Occipital lobe (tissue), 3 donors: ENCODE measurements at places on chromosomes 11 and 22.

DNA sequence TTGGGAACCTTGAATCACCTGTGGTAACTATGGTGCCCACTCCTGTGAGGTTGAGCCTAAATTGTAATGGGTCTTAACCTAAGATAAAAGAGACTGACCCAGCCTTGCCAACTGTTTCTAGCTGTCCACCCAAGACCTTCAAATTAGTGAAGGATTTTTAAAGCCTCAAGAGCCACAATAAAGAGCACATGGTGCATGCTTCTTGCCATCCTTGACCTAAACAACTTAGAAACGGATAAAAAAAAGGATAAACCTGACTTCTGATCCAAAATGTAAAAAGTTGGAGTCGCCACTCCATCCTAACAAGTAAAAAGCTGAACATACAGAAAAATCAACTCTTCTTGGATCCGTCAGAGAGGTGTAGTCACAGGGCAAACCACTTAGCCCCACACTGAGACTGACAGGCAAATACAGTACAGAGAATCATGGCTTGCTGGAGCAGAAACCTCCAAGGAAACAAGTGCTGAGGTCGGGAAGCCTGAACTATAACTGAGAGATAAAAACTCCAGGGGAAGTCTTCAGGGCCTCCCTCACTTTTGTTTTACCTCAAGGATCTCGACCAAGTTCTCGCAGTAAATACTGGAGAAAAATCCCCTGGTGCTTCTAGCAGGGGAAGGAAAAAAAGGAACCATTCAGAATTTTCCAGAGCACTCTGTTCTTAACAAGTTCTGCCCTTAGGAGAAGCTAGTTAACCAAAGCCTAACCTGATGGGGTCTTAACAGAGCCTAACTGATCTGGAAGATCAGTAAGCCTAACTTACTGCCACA, 16.3 kb downstream of the ENTHD1 start:
- no peak for DNase-seq

- no peak for DNase-seq
These were observed 44.4 kb downstream of the NAT10 start for GRCh38 chr11:34149786-34150185.

DNA sequence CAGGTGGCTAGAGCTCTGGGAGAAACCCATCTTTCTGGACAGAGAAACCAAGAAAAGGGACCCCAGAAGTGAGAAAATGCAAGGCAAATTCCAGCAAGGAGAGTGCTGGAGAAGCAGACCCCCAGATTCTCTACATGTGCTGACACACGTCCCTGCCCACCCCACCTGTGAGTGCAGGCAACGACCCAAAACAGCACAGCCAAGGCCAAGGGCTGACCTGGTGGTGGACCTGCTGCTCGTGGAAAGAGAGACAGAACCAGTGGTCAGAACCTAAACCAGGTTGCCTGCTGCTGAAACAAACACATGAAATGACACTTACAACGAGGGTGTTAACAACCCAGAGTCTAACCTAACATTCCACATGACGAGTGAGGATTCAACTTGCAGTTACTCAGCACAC, 24.6 kb downstream of the TRMU start:
- no peak for DNase-seq

- DNase-seq, result no peak
These were observed 13.4 kb upstream of the GRK2 start for GRCh38 chr11:67252831-67253239.

DNA sequence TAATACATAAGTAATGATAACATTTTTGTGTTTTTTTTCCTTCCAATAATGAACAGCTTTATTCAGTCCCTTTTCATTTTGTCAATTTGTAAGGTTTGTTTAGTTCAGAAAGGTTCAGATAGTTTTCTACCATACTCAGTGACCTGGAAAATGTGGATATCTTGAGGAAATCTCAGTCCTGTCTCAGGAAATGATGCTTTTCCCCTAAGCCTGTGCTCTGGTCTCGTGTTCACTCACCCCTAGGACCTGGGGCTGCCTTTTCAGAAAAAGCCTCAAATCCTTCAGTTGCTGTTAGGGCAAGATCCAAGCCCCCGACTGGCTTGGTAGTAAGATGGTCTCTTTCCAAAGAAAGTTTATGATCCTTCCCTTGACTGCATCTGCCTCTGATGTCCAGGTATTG, 21.8 kb downstream of the MS4A6A start:
- DNase-seq, result no peak

GRCh38 chr11:72225411-72225951, 914 bp downstream of the INPPL1 start:
- no peak for DNase-seq

DNA sequence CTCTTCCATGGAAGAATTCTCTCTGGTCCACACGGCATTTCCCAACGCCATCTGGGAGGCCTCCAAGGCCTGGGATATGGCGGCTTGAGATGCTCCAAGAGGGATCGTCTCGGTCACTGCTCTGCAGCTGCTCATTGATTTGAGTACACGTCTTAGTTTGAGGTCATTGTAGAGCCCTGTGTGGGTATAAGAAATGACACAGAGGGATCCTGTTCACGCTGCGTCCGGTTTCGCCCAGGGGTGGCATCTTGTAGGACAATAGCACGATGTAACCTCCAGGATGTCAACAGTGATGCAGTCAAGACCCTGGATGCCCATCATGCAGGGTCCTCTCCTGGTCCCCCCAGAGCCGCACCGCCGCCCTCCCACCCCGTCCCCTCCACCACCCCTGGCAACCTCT, 564.6 kb downstream of the BRD1 start:
- no peak for DNase-seq

DNA sequence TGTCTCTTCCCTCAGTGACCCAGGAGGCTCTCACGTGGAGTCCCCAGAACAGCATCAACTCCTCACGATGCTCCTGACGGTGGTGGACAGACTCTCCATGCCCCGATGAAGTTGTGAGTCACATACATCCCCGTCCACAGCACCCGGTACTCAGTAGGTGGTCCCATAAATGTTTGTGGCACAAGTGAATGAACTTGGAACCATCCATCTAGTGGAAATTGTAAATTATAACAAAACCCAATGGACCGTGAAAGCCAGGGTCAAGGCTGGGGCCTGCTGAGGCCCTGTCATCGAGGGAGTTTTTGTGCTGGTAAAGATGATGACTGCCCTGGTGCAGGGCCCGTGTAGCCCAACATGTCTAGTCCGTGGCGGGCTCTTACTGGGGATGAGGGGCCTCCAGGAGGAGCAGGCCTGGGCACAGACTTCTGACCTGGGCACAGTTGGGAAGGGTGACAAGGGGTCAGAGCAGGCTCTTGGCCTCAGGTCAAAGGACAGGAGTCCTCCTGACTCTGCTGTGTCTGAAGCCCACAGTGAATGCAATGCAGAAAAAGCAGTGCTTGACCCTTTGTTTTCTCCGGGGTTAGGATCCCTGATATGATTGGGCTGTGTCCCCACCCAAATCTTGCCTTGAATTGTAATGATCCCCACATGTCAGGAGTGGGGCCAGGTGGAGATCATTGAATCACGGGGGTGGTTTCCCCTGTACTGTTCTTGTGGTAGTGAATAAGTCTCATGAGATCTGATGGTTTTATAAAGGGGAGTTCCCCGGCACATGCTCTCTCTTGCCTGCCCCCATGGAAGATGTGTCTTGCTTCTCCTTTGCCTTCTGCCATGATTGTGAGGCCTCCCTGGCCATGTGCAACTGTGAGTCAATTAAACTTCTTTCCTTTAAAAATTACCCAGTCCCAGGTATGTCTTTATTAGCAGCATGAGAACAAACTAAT, 20.0 kb upstream of the SMIM38 start:
- no peak for DNase-seq

DNA sequence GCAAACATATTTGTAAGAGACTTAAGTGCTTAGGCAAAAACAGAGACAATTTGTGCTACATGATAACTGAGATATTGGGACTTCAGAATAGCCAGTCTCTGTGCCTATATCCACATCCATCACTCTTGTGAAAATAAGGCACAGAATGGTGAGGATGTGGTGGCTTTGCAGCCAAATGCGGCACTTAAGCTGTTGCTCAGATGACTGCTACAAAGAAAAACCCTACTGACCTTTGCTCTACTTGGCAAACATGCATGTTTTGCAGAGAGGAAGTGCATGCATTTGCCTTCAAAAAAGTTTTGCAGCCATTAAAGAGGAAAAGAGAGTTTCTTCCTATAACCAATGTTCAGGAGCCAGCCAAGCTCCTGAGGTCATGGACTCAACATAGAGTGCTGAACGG, 675.0 kb upstream of the KIRREL3 start:
- DNase-seq, result no peak
